Adipocyte (in vitro differentiated cells): ENCODE measurements at places on chromosomes 11 and 22.

DNA sequence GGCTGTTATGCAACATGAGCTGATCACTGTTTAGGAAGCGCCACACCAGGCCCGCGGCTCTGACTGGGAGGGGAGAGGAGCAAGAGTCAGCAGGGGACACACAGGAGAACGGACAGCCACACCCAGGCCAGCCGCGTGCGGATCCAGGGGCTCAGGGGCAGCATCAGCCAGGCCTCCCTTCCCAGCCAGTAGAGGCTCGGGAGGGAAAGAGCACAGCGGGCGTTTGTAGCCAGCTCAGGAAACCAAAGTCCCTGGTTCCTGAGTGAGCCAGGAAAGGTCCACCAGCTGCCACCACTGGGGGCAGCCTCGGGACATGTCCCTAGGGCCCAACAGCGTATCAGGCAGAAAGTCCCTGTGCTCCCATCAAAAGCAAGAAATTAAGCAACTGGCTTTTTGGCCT lies 71.8 kb upstream of the PITPNB start:
- no peak for DNase-seq

- no peak for DNase-seq
Observed at GRCh38 chr11:122430490-122430889, 225.0 kb upstream of the UBASH3B start.

DNA sequence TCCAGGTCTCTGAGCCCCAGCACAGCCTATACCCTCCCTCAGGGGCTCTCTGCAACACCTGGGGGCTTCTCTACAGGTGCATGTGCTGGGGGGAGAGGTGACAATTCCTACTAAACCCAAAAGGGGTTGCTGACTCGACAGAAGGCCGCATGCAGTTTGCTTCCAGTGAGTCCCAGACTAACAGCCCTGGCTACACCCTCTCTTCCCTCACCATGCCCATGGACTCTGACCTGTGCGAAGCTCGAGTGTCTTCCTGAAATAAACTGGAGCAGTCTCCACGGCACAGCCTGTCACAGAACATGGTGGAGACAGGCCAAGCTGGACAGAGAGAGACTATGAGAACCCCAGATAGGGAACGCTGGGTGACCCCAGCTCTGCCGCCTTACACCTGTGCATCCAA lies 16.6 kb downstream of the PLEKHA7 start:
- DNase-seq: no peak

GRCh38 chr22:39384750-39385480 lies 14.7 kb upstream of the TAB1 start:
- no peak for DNase-seq

DNA sequence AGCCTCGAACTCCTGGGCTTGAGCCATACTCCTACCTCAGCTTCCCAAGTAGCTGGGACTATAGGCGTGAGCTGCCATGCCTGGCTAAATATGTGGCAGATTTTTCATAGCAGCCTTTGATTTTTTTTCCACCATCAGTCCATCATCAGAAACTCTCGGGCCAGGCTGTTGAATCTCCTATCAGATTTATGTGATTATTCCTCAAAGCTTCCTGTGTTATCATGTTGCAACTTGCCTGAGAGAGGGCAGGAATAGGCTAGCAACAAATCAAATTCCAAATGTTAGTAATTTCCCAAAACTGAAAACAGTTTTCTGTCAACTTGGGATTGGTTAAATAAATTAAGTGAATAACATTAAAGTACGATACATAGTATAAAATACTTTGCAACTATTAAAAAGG lies 3.4 kb downstream of the LRRC51 start:
- DNase-seq: no peak

DNA sequence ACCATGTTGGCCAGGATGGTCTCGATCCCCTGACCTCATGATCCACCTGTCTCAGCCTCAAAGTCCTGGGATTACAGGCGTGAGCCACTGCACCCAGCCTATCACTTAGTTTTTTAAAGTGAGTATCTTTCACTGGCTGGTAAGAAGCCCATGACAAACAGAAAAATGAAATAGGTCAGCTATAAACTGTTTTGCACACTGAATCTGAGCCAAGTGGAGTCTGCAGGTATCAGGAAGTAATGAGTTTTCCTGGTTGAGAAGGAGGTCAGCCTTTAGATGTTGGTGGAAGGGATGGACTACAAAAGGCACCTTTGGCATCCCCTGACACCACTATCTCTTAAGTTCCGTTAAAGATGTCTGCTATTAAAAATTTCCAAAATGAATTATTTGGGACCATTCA lies 345.1 kb downstream of the AASDHPPT start:
- DNase-seq: no peak

DNA sequence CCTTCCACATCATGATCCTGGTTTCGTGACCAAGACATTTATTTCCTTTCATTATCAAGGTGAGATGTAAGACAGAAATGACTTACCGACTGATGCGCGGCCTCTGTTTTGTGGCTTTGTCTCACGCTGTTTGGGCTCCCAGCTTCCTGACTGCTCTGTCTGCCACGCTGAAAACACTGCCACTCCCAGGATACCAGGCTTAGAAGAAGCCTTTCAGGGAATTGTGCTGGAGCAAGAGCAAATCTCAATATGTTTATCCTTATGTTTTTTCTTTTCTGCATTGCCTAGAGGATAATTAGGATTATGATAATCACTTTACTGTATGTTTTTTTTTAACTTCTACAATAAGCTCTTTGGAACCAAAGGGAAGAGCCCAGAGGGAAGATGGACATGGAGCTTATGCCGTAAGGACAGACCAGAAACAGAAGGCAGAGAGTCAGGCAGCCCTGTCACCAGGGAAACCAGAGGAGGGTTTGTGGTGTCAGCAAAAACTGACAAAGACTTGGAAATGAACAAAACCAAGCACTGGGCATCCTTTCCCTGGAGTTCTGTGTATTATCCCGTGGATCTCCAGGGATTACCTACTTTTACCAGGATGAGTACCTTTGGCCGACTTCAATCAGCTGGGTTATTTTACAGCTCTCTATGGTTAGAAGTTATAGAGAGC lies 68.2 kb upstream of the ISX start:
- no peak for DNase-seq

DNA sequence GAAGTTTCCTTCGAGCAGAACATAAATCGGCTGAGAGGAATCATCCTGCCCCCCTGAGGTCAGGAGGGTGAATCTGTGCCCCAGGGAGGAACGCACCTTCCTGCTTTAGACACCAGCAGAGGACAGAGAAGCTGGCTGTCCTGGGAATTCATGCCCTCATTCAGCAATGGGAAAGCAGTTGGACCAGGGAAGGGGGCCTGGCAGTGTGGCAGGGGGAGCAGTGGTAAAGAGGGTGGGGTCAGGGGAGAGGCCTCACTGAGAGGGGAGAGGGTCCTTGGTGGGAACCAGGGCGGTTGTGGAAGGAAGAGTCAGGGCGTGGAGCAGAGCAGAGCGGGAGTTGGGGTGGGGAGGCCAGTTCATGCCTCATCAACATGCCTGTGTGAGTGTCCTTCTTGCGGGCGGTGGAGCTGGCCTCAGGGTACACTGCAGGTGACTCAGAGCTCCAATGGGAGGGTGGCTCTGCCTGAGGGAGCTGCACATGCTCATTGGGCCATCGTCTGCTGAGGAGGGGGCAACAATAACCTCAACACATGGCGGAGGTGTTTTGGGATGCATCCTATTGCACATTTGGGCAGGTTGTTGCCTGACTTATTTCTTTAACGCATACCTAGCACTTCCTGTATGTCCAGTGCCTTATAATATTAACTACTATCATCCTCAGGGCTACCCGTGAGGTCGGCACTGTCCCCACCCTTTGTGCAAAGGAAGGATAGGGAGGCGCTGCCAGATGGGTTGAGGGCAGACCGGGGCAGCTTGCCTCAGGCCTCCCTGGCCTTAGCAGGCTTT lies 23.2 kb downstream of the MED15 start:
- peak; percentile 73 for DNase-seq

GRCh38 chr11:10108915-10109680 lies 184.9 kb downstream of the SBF2 start:
- DNase-seq: peak; percentile 58

- DNase-seq: peak; percentile 69
Observed at GRCh38 chr11:124863137-124863825, 2.0 kb upstream of the ROBO3 start.

DNA sequence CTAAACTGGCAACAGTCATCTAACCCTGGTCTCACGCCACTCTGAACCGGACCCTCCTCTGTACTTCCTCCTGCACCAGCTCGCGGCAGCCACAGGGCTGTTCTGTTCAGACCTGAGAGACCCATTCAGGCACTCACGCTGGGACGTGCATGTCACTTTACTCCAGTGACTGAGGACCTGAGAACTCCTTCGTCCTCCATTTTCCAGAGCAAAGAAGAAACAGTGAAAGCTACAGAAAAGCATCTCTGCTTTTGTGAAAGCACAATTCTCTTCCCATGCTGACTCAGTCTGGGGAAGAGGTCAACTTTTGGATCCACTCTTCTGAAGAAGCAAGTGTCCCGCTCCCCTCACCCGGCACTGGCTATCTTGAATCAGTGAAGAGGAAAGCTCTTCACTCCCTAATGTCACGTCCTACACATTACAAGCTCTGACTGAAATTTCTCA lies 24.5 kb downstream of the PISD start:
- DNase-seq: no peak

DNA sequence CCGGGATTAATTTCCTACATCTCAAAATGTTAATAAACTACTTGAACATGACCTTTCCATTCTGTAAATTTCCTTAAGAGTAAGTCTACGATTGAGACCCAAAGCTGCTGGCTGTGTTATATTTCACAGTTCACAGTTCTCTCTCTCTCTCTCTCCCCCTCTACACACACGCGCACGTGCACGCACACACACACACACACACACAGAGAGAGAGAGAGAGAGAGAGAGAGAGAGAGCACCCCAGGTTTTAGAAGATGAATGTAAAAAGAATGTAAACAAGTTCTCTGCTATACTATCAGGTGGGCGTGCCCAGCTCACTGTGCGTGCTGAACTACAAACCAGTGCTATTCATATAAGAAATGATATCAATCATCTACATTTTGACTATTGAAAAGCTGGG lies 3.3 kb downstream of the BDNF start:
- DNase-seq: no peak

DNA sequence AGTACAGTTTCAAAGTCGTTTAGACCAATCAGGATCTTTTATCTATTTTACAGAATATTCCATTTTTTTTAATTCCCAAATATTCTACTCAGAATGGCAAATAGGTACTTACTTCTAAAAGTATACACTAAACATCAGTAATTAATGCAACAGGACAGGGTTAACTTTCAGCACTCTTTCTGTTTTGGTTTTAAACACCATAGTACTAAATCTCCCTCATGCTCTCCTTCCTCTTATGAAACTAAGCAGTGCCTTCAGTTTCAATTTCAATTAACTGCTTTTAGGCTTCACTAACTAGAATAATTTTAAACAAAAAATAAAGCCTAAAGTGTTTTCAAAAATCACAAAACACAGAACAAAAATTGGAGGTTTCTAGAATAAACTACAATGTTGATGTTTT lies 57.9 kb downstream of the NOX4 start:
- DNase-seq: peak; percentile 14

DNA sequence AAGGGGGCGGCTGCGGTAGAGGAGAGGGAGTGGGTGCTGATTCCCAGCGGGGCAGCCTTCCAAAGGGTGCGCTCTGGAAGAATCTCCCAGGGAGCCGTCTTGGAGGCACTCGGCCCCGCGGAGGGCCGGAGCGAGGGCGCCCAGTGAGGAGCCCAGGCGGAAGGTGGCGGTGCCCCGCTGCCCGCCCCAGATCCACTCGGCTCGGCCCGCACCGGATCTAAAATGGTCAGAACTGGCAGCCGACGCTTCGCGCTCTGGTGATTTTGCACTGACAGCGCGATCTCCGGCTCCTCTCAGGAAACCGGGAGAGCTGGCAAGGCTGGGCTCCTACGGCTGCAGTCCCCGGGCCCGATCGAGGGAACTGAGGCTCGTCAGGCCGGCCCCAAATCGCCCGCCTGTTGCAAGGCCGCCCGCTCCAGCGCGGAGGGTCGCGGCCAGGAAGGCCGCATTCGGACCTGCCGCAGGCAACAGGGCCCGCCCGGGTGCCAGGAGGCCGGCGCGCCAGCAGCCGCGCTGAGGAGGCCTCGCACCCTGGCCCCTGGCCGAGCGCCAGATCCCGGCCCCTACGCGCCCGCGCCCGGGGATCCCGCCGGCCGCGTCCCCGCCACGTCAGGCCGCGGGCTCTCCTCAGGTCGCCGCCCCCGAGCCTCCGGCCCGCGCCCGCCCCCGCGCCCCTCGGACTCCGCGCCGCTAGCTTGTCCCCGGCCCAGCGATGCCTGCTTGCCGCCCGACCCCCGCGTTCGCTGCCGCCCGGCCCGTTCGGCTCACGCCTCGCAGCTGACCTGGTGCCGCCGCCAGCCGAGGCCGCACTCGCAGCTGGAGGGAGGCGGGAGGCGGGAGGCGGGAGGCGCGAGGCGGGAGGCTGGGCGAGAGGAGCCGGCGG lies at the start of gene KLHL22:
Gene KLHL22, minus strand, starts transcription at position 818 of the 883 bp plus-strand sequence. CDS start 6,584 bp downstream, outside the sequence.
- DNase-seq: peak; percentile 70

GRCh38 chr22:38882972-38883622 lies 11.1 kb upstream of the CBX6 start:
- peak; percentile 13 for DNase-seq

DNA sequence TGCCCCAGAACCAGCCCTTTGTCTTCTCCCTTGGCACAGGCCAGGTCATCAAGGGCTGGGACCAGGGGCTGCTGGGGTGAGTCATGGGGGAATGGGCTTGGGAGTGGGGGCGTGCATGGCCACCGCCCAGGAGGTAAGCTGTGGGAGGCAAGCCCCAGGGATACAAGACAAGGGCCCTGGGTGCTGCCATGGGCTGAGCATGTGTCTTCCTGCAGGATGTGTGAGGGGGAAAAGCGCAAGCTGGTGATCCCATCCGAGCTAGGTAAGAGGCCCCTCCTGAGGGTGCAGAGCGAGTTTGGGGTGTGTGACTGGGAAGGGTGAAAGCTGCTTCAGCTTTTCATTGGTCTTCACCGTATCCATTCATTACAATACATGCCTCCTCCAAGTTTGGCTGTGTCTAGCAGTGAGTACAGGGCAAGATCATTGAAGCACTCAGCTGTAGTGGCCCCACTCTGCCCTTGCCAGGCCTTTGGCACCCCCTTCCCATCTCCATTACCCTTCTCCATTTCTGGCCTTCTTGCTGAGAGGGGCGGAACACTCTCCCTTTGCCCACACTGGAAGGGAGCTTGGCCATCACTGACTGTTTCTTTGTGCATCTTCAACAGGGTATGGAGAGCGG lies 2.5 kb downstream of the FKBP2 start:
- DNase-seq: no peak

DNA sequence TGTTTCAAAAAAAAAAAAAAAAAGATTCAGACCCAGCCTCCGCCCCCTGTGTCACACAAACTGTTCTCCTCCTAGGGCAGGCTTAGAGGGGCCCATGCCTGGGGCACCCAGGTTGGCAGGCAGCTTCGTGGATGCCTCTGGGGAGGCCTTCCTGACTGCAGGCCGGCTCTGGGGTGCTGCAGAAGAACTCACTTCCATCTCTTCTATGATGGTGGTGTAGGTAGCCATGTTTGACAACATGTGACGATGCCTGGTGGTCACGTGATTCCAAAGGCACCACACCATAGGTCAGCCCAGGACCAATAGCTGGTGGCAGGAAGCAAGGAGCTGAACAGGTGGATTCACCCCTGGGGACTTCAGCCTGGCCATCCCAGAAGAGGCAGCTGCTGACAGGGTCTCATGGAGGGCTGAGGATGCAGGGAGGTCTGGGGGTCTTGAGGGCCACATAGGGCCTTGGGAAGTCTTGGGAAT lies 24.1 kb upstream of the CELSR1 start:
- no peak for DNase-seq
